ENCODE measurements at places on chromosomes 2 and 18. TPM values are rescaled to one million over a fixed set of nuclear protein-coding genes. Genes with fewer than 3 reads are reported as not detected.
A peak's percentile ranks its signal among the peaks of the same experiment; 100 is the strongest.

DNA sequence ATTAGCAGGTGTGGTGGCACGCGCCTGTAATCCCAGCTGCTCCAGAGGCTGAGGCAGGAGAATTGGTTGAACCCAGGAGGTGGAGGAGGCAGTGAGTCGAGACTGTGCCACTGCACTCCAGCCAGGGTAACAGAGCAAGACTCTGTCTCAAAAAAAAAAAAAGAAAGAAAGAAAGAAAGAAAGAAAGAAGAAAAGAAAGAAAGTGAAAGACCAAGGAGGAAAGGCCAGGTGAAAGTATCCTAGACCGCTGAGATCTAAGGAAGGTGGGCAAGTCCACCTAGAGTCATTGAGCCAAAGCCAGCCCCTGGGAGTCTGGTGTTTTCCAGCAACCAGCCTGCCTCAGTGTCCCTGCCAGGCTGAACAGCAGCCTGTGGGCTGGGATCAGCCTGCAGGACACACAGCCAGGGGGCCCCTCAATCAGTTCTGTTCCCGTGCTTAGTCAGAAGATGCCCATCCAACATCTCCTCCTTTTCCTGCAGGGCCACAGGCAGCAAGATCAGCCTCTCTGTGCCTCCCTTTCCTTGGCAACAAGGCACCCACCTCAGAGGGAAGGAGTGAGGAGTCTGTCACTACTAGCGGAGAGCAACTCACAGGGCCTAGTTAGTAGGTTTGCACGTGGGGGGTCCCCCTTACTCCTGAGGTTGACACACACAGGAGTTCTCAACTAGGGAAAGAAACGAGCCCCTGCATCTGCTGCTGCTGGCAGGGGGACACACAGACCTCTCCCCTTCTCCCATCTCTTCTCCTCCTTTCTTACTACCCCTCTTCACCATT, 64.1 kb downstream of the SMAD7 start:
- H3K4me3 ChIP-seq: no peak overlapping the region
- peaks cover 5% of the 10 kb centered on the region for H3K4me1 ChIP-seq
- H3K36me3 ChIP-seq: no peaks in the 10 kb centered on the region
- no peaks in the 10 kb centered on the region for H3K27me3 ChIP-seq
- H3K27ac ChIP-seq: no peak overlapping the region

- no peaks in the 10 kb centered on the region for H3K4me1 ChIP-seq
- peaks cover 50% of the 10 kb centered on the region for H3K27me3 ChIP-seq
- H3K27ac ChIP-seq: no peak overlapping the region
- no peaks in the 10 kb centered on the region for H3K36me3 ChIP-seq
- no peak overlapping the region for H3K4me3 ChIP-seq
Observed at GRCh38 chr2:223519471-223519870, 82.7 kb downstream of the SCG2 start.

- H3K4me3 ChIP-seq: no peak overlapping the region
- no peak for DNase-seq
- peaks cover 11% of the 10 kb centered on the region for H3K4me1 ChIP-seq
- no peaks in the 10 kb centered on the region for H3K36me3 ChIP-seq
Observed at GRCh38 chr2:173148520-173148919, 72.9 kb downstream of the MAP3K20 start.

GRCh38 chr18:74582642-74583041, 15.0 kb upstream of the ZNF407 start:
- DNase-seq: no peak
- H3K27me3 ChIP-seq: peaks cover 13% of the 10 kb centered on the region
- H3K4me1 ChIP-seq: no peaks in the 10 kb centered on the region
- no peaks in the 10 kb centered on the region for H3K36me3 ChIP-seq
- no peak overlapping the region for H3K4me3 ChIP-seq
- no peak overlapping the region for H3K27ac ChIP-seq

- peak overlapping the region; percentile 5 for H3K4me3 ChIP-seq
- H3K36me3 ChIP-seq: no peaks in the 10 kb centered on the region
- DNase-seq: peak; percentile 89
- H3K27ac ChIP-seq: no peak overlapping the region
- H3K27me3 ChIP-seq: no peaks in the 10 kb centered on the region
Observed at GRCh38 chr18:76565238-76566173, 70.5 kb upstream of the ZNF516 start.

GRCh38 chr18:36889321-36889720, 60.4 kb downstream of the KIAA1328 start:
- no peaks in the 10 kb centered on the region for H3K36me3 ChIP-seq
- H3K27me3 ChIP-seq: no peaks in the 10 kb centered on the region
- H3K4me1 ChIP-seq: no peaks in the 10 kb centered on the region
- no peak for DNase-seq
- no peak overlapping the region for H3K4me3 ChIP-seq
- H3K27ac ChIP-seq: no peak overlapping the region

DNA sequence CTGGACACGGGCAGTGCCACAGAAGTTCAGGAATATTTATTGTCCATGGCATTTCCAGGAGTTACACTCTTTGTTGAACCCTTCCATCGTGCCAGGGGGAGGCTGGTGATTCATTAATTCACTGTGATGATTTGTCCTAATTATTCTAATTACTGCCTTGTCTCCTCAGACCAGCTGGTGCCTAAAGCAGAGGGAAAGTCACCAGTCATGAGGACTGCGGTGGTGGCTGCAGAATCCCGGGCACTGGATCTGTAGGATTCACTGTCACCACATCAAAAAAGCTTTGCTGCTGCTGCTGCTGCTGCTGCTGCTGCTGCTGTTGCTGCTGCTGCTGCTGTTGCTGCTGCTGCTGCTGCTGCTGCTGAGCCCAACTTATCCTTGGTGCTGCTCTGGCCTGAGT, 908.2 kb downstream of the TSN start:
- peak; percentile 47 for DNase-seq
- peaks cover 33% of the 10 kb centered on the region for H3K27me3 ChIP-seq
- no peak overlapping the region for H3K27ac ChIP-seq
- H3K36me3 ChIP-seq: no peaks in the 10 kb centered on the region

GRCh38 chr2:16268301-16269000, 328.1 kb downstream of the MYCN start:
- peak; percentile 23 for DNase-seq
- H3K36me3 ChIP-seq: no peaks in the 10 kb centered on the region
- no peak overlapping the region for H3K4me3 ChIP-seq
- no peaks in the 10 kb centered on the region for H3K4me1 ChIP-seq
- H3K27me3 ChIP-seq: no peaks in the 10 kb centered on the region

- no peaks in the 10 kb centered on the region for H3K27me3 ChIP-seq
- H3K4me3 ChIP-seq: peak overlapping the region; percentile 95
- H3K36me3 ChIP-seq: no peaks in the 10 kb centered on the region
- H3K27ac ChIP-seq: no peak overlapping the region
- DNase-seq: no peak
Observed at GRCh38 chr2:177265824-177266817, 1.6 kb upstream of the NFE2L2 start.

- H3K36me3 ChIP-seq: no peaks in the 10 kb centered on the region
- peak overlapping the region; percentile 97 for H3K4me3 ChIP-seq
- no peak overlapping the region for H3K27ac ChIP-seq
- H3K4me1 ChIP-seq: no peaks in the 10 kb centered on the region
- no peak for DNase-seq
Observed at GRCh38 chr2:118014492-118014824, 588 bp upstream of the CCDC93 start.

Gene GDF7
- 0.09 TPM for total RNA-seq

Gene SNORC
- 6.2 TPM for total RNA-seq

Gene CAPN13
- total RNA-seq: 40.8 TPM

Gene RBMS1
- 62.0 TPM for total RNA-seq

Gene PLGLB1
- total RNA-seq: 2.3 TPM

Gene GBX2
- 0.18 TPM for total RNA-seq

All from endodermal cell (in vitro differentiated cells).